ENCODE measurements at places on chromosomes 12 and 14. TPM values are rescaled to one million over a fixed set of nuclear protein-coding genes. Genes with fewer than 3 reads are reported as not detected.

The FNTB gene
- total RNA-seq, result 37.5 TPM

- H3K4me3 ChIP-seq, result no peak overlapping the region
- peaks cover 4% of the 10 kb centered on the region for H3K4me1 ChIP-seq
- DNase-seq, result no peak
- H3K27ac ChIP-seq, result no peak overlapping the region
- H3K27me3 ChIP-seq, result no peaks in the 10 kb centered on the region
- H3K36me3 ChIP-seq, result no peaks in the 10 kb centered on the region
These were observed 218.9 kb upstream of the TMTC1 start for GRCh38 chr12:30002677-30003076.

The CSAD gene
- 125 TPM for total RNA-seq

- H3K36me3 ChIP-seq, result peaks cover 1% of the 10 kb centered on the region
- no peak overlapping the region for H3K27ac ChIP-seq
- DNase-seq, result no peak
- H3K4me3 ChIP-seq, result no peak overlapping the region
These were observed 209.9 kb downstream of the PHETA1 start for GRCh38 chr12:111158992-111159391.

The TIGAR gene
- 21.0 TPM for total RNA-seq

DNA sequence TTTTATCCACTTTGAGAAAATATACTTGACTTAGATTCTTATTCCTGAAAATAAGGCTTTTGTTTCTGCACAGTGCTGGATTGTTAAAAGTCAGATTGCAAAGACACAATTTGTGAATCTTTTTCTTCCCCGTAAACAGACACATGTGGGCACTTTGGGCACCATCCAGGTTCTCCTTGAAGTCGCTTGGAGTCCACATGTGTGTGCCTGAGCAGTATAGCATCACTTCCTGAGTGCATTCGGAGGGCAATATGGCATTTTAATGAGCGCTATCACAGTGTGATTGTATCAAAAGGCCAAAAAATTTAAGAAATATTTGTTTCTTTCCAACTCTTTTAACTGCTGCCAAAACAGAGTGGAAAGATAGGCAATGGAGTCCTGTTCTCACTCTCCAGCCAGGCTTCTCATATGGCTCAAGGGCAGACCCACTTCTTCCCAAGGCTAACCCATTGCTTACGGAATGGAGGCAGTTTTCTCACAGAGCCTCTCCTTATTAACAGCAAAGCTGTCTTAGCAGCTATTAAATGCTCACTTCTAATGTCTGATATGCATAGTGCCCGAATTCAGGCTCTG, 397.1 kb downstream of the EGLN3 start:
- no peak overlapping the region for H3K27ac ChIP-seq
- peaks cover 27% of the 10 kb centered on the region for H3K4me1 ChIP-seq

The PPP1R12A gene
- 106 TPM for total RNA-seq

DNA sequence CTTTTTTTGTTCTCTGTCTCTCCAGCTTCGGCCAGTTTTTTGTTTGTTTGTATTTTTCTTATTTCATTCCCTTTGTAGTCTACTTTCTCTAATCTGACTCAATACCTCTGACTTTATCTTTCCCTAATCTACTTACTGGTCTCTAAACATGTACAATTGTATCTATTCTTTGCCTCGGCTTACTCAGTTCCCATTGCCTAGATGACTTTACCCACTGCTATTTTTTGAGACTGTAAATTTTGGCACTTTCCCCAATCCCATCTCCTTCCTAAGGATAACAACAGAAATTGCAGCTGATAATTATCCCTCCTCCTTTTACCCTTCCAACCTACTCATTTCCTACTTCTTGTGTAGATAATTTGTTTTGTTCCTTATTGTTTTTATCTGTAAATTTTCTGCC, 511.1 kb downstream of the RPL10L start:
- H3K36me3 ChIP-seq, result no peaks in the 10 kb centered on the region
- DNase-seq, result no peak
- H3K4me3 ChIP-seq, result no peak overlapping the region
- no peaks in the 10 kb centered on the region for H3K4me1 ChIP-seq
- H3K27me3 ChIP-seq, result peaks cover 12% of the 10 kb centered on the region
- H3K27ac ChIP-seq, result no peak overlapping the region

DNA sequence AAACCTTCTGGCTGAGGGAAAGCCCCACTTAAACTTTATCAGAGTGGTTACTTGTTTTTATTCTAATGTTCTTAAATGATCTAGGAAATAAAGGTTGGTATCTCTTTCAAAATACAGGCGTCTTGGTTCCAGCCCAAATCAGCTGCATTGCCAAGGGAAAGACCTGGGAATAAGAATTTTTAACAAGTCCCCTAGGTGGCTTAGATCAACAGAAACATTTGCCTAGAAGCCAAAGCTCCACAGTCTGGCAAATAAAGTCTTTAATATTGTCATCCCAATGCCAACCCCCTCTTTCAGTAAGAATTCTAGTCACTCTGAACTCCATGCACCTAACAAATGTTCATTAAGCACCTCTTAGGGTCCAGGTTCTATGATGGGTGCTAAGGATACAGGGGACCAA, 66.8 kb downstream of the ARL6IP4 start:
- H3K27ac ChIP-seq, result no peak overlapping the region
- no peak overlapping the region for H3K4me3 ChIP-seq
- no peaks in the 10 kb centered on the region for H3K36me3 ChIP-seq
- H3K4me1 ChIP-seq, result peaks cover 21% of the 10 kb centered on the region
- DNase-seq, result no peak

DNA sequence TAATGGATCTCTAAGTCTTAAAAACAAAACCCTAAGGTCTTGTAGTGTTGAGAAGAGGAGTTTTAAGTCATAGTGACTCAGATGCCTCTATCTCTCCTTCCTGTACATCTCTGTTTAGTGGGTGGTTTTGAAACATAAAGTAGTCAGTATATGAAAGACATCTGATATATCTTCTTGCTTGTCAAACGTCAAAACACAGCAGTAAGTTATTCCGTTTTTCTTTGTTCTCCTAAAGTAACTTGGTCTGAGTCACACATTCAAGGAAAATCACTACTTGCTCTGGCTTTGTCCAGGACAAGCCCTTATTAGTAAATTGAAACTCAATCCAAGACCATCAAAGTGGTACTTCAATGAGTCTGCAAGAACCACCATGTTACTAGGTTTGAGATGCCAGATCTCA, 1172.5 kb downstream of the BCL11B start:
- H3K4me1 ChIP-seq, result no peaks in the 10 kb centered on the region
- DNase-seq, result no peak
- H3K27me3 ChIP-seq, result peaks cover 27% of the 10 kb centered on the region
- no peaks in the 10 kb centered on the region for H3K36me3 ChIP-seq
- H3K27ac ChIP-seq, result no peak overlapping the region

The CCDC196 gene
- not detected for total RNA-seq

DNA sequence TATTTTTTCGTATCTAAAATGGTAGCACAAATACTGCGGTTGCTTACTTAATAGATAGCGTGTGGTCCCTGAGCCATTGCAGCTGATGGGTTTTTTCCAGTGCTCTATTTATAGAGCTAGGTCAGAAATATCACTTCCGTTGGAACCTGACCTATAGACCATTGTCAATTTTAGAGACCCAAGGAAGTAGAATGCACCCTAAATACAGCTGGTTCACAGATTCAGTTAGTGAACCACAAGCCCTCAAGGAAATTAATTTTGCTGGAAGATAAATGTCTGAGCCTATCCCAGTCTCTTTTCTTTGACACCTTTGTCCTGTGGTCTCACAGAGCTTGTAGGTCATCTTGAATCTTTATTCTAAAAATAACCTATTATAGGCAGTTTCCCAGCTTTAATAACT, 391.0 kb downstream of the ZFP36L1 start:
- H3K36me3 ChIP-seq, result no peaks in the 10 kb centered on the region
- H3K4me3 ChIP-seq, result no peak overlapping the region
- no peaks in the 10 kb centered on the region for H3K27me3 ChIP-seq
- H3K4me1 ChIP-seq, result peaks cover 76% of the 10 kb centered on the region
- DNase-seq, result no peak
- peak overlapping the region; percentile 96 for H3K27ac ChIP-seq

DNA sequence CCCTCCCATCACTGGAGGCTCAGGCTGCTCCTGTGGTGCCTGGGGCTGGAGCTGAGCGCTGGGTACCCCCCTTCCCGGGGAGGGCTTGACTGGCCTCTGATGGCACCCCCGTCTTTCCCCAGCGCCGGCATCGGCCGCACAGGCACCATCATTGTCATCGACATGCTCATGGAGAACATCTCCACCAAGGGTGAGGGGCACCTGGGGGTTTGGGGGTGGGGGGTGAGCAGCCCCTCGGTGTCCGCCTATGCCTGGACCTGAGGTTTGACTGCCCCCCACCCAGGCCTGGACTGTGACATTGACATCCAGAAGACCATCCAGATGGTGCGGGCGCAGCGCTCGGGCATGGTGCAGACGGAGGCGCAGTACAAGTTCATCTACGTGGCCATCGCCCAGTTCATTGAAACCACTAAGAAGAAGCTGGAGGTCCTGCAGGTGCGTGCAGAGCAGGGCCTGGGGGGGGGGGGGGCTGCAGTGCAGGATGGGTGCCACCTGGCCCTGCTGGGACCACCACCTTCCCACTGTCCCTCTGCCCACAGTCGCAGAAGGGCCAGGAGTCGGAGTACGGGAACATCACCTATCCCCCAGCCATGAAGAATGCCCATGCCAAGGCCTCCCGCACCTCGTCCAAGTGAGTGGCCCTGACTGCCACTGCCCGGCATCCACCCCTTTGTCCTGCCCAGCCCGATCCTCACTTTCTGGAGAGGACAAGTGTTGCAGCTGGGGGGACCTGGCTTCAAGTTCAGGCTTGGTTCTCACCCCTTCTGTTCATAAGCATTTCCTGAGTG, 8.8 kb downstream of the PTPN6 start:
- H3K27ac ChIP-seq, result no peak overlapping the region
- H3K27me3 ChIP-seq, result no peaks in the 10 kb centered on the region
- H3K4me3 ChIP-seq, result no peak overlapping the region
- H3K36me3 ChIP-seq, result no peaks in the 10 kb centered on the region
- DNase-seq, result no peak

- peak overlapping the region; percentile 90 for H3K27ac ChIP-seq
- peaks cover 29% of the 10 kb centered on the region for H3K4me1 ChIP-seq
- H3K4me3 ChIP-seq, result no peak overlapping the region
These were observed 88.6 kb downstream of the R3HDM2 start for GRCh38 chr12:57342207-57342691.

- peaks cover 5% of the 10 kb centered on the region for H3K4me1 ChIP-seq
- no peak overlapping the region for H3K4me3 ChIP-seq
- peaks cover 44% of the 10 kb centered on the region for H3K27me3 ChIP-seq
- H3K36me3 ChIP-seq, result no peaks in the 10 kb centered on the region
- DNase-seq, result no peak
These were observed 397.1 kb downstream of the NOVA1 start for GRCh38 chr14:26200687-26201086.

The TPH2 gene
- not detected for total RNA-seq

The CYP46A1 gene
- total RNA-seq, result 1.9 TPM

- no peaks in the 10 kb centered on the region for H3K27me3 ChIP-seq
- H3K36me3 ChIP-seq, result peaks cover 5% of the 10 kb centered on the region
- no peak overlapping the region for H3K4me3 ChIP-seq
- peaks cover 10% of the 10 kb centered on the region for H3K4me1 ChIP-seq
These were observed 63.4 kb upstream of the SLCO1C1 start for GRCh38 chr12:20631711-20632110.

GRCh38 chr12:104627990-104628830, 171.5 kb downstream of the CHST11 start:
- H3K4me3 ChIP-seq, result no peak overlapping the region
- no peak for DNase-seq
- H3K27me3 ChIP-seq, result peaks cover 91% of the 10 kb centered on the region
- H3K4me1 ChIP-seq, result peaks cover 23% of the 10 kb centered on the region

The RNF212B gene
- total RNA-seq, result not detected

GRCh38 chr14:34496679-34497513, 34.9 kb upstream of the SPTSSA start:
- no peaks in the 10 kb centered on the region for H3K36me3 ChIP-seq
- DNase-seq, result peak; percentile 49
- H3K27me3 ChIP-seq, result no peaks in the 10 kb centered on the region
